ENCODE measurements at places on chromosomes 7 and 10.
A peak's percentile ranks its signal among the peaks of the same experiment; 100 is the strongest.

DNA sequence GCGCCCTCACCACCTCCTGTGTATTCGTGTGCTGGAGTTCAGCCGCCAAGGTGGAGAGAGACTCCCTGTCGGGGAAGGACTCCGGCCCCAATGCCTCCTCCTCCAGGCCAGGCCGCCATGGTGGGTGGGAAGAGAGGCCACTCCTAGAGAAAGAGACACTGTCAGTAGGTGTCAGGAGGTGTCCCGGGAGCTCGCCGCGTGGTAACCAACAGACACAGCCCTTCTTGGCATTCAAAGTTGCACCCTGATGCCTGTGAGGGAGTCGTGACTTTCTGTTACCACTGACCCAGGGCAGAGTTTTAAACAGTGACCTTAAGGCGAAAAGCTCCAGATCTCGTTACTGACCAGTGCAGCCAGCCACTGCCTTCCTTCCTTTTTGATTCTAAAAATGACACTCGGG lies 155.2 kb downstream of the CUX1 start:
- DNase-seq: no peak

GRCh38 chr7:22896917-22897316 lies 74.3 kb upstream of the TOMM7 start:
- DNase-seq: no peak

DNA sequence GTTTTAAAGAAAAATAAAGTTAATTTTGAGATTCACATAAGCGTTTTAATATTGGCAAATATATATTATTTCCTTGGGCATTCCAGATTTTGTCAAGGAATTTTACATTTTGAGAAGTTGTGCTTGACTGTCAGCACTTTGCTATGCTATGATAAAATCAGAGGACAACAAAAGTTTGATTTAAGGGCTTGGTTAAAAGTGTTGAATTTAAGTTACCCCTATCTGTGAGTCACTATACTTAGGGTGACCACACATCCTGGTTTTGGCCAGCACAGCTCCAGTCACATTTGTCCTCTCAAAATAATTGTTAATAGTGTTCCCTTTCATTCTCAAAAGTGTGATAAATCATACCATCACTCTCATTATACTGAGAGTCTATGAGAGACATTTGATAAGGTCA lies 34.2 kb upstream of the ANK3 start:
- DNase-seq: peak; percentile 72

DNA sequence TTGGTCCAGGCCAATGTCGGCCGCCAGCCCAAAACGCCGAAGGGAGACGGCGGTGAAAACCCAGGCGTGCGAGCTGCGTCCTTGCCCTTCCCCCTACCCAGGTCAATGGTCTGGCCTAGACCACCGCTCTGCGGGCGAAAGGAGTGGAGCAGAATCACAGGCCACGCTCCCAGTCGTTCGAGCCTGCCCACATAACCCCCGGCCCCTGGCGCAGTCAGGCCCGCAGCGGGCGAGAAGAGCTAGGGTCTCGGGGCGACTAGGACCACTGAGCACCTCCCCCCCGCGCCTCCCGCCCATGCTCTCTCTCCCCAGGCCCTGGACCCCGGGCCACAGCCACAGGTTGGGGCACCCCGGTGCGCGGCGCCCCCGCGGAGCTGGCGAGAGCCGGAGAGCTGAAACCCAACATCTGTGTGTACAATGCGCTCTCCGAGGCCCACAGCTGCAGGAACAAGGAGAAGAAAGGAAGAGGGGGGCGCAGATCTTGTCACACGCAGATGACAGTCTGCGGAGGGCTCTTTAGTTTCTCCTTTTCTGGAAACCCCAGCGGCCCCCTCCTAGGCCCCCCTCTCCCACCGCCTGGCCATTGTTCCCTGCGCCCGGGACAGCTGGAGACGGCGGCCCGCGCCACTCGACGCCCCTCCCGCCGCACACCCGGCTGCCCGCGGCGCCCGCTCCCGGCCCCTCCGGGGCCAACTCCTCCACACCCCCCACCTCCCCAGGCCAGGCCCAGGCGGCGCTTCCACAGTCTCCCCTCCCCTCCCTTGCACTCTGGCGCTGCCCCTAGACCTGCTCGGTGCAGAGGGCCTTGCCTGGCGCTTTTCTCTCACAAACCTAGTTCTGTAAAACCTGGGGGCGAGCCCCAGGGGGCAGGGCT lies 355.0 kb downstream of the DNAJB6 start:
- no peak for DNase-seq

DNA sequence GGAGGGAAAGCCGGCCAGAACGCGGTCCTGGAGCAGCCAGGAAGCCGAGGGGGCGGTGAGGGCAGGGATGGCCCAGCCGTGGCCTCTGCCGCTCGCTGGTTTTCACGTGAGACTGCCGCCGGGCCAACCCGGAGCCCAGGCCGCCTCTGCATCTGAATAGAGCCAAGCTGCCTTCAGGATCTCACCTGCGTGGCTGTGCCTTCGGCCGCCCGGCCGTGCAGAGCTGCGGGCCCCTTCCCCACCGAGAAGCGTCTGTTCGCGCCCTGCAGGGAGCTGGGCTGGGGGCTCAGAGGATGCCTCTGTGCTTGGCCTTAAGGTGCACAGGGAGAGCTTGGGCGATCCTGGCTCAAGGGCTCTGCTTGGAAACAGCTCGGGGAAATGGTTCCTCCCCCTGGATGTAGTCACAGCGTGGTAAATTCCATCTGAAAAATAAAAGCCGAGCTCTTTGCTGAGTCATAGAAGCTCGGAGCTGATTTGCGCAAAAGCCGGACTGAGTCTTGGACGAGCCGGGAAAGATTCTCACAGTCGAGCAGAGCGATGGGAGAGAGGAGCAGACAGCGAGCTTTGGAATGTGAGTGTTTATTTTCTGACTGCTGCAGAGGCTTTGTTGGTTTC lies at the start of gene JAKMIP3:
JAKMIP3 (plus strand) TSS at position 456 of the 615 bp plus-strand sequence. CDS start 38,863 bp downstream, outside the sequence.
- DNase-seq: peak; percentile 92

DNA sequence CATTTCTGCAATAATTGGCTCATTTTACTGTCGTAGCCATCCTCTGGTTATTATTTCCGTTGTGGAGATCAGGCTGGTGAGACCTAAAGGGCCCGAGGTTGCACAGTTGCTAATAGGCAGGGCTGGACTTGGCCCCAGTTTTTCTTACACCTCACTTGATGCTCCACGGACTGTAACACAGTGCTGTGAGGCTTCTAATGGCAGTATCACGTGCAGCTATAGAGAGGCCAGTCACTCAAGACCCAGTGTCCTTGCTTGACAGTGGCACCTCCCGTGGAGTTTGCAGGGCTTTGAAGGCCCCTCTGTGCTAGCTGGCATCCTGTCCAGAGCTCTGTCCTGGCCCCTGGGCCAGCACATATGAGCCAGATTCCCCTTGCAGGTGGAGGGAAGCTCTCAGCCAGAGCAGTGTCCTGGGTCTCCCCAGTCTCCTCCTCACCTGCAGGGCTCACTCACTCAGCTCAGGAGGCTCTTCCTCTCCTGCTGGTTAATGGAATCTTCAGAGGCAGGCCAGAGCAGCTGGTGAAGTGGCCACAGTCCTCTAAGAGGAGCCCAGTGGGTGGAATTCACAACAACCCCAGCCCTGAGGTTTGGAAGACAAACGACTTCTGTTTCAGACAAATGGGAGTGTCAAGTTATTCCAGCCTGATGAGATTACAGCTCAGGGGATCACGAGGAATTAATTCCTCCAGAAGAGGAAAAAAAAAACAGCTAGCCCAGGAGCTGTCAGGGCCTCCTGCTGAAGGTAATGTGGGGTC lies 114.2 kb upstream of the FAM180A start:
- no peak for DNase-seq

DNA sequence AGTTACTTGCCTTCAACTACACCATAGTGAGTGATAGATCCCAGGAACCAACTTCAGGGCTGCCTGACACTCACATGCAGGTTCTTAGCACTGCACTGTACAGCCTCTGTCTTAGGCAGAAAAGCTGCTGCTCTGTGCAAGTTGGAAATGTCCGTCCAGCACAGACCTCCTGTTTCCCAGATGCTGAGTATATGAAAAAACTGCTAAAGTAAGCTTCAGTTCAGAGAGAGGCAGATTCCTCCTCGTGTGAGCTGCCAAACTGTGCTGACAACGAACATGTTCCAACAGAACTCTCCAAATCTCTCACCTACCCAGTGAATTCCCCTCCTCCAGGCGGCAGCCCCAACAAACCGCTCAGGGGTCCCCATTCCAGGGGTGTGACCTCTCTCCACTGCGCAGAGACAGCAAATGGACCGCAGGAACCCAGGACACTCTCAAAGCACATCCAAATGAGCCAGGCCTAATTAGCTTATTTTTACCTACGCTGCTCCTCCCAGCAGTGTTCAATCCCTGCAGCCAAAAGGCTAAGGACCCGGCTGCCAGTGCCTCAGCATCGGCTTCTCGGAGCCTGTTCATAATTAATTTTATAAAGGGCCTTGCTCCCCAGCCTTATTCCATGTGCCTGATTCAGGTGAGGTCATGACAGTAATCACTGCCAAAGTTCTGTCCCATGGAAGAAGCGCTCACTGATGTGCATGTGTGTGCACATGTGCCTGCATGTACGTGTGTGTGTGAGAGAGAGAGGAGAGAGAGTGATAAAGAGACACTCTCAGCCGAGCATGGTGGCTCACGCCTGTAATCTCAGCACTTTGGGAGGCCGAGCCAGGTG lies 159.5 kb upstream of the AUTS2 start:
- DNase-seq: no peak

DNA sequence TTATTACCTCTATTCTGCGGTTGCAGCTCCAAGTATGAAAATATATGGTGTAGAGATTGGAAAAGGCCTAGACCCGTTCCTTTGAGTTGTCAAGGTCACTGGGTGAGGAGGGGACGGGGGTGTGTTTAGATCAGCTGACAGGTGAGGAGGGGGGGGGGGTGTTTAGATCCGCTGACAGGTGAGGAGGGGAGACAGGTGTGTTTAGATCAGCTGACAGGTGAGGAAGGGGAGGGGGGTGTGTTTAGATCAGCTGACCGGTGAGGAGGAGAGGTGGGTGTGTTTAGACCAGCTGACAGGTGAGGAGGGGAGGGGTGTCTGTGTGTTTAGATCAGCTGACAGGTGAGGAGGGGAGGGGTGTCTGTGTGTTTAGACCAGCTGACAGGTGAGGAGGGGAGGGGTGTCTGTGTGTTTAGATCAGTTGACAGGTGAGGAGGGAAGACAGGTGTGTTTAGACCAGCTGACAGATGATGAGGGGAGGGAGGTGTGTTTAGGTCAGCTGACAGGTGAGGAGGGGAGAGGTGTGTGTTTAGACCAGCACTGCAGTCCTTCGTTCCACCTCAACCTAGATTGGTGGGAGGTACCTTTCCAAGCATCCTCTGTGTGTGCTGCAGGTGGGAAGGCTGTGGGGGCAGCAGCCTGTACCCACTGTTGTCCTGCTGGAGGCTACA lies 655.0 kb upstream of the ADARB2 start:
- no peak for DNase-seq

- DNase-seq: no peak
Measured at GRCh38 chr10:123858907-123859652, 32.5 kb downstream of the CPXM2 start.

DNA sequence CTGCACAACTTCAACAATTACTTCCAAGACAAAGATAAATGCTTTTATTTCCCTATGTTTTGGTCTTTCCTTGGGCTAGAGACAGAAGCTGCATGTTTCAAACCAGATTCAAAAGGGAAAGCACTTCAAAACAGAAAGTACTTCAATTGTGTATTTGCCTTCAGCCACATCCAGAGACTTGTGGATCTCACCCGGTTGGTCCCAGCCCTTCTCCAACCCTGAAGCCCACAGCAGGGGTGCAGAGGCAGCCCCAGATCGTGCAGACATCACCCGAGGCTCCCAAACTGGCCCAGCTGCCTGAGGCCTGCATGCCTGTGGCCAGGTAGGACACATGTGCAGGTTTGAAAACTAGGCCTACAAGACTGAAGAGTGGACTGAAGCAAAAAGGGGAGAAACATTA lies 80.8 kb downstream of the ALOX5 start:
- no peak for DNase-seq

- DNase-seq: no peak
Measured at GRCh38 chr10:8596929-8597472, 542.5 kb downstream of the GATA3 start.

- DNase-seq: no peak
Measured at GRCh38 chr10:74841265-74841973, 15.0 kb downstream of the KAT6B start.

DNA sequence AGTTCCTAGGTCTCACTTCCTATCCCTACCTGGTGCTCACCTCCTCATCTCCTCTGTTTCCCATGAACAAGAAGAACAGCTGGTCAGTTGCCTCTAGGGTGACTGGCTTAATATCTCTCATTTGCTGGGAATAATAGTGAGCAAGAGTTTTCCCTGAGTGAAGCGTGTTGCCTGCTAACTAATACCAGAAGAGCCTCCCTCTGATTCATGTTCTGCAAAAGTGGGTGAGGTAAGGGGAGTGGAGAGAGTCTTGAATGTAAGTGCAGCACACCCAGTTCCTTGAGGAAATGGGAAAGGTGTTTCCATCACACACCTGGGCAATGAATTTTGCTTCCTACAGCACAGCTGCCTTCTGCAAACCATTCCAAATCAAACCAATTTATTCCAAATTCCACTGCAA lies 29.6 kb downstream of the FZD1 start:
- DNase-seq: no peak

- no peak for DNase-seq
Measured at GRCh38 chr10:80461208-80462183, 7.4 kb downstream of the TSPAN14 start.

- no peak for DNase-seq
Measured at GRCh38 chr10:1507436-1507835, 229.9 kb downstream of the ADARB2 start.

DNA sequence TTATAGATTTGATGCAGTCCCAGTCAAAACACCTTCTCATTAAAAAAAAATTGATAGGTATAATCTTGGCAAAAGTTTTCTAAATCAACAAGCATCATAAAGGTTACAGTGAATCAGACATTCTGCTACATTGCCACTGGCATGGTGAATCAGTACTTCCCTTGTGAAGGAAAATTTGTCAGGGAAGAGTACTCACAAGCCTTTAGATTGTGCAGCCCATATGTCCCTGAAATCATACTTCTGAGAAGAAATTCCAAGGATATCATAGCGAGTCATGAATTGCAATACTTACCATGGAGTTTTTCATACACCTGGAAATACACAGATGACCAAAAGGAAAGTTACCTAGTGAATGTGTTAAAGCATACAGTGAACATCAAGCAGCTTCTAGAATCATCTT lies 17.2 kb downstream of the VSTM2A start:
- DNase-seq: no peak

- no peak for DNase-seq
Measured at GRCh38 chr7:65339257-65339656, 34.4 kb upstream of the ZNF92 start.

Data from fibroblast of skin of right biceps (primary cell).